ENCODE measurements at places on chromosomes 13 and 19.

DNA sequence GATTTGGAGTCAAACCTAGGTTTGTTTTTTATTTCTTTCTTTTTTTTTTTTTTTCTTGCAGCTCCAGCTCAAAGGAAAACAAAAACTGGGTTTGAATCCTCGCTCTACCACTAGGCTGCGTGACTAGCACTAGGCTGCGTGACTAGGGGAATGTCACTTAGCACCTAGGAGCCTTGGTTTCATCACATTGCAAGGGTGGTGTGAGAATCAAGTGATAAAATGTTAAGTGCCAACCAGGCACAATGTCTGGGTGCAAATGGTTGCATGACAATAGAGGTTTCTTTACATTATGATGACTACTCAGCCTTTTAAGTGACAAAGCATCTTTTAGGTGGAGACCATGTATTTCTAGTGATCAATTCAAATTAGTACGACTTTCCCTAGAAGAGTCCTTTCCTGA, 27.9 kb downstream of the RCBTB2 start:
- peak; percentile 42 for DNase-seq

- no peak for DNase-seq
Measured at GRCh38 chr19:49004133-49004532, 10.4 kb downstream of the RUVBL2 start.

DNA sequence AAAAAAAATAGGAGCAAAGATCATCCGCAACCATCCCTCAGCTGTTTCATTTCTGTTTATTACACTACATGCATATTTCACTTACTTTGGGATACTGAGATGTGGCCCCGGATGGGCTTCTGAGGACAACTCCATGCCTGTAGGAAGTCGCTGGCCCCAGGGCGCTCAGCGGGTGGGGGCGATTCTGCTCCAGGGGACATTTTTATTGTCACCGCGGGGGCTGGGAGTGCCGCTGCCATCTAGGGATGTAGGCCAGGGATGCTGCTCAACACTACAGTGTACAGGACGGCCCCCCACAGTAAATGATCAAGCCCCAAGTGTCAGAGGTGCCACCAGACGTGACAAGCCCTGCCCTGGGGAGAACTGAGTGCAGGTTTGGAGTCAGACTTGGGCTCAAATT, 6.4 kb upstream of the BST2 start:
- no peak for DNase-seq

- no peak for DNase-seq
Measured at GRCh38 chr19:16920816-16921529, 32.2 kb downstream of the F2RL3 start.

GRCh38 chr19:53580871-53581835, 43.2 kb downstream of the ZNF331 start:
- no peak for DNase-seq

GRCh38 chr13:93926425-93926824, 553.1 kb downstream of the DCT start:
- DNase-seq = no peak

DNA sequence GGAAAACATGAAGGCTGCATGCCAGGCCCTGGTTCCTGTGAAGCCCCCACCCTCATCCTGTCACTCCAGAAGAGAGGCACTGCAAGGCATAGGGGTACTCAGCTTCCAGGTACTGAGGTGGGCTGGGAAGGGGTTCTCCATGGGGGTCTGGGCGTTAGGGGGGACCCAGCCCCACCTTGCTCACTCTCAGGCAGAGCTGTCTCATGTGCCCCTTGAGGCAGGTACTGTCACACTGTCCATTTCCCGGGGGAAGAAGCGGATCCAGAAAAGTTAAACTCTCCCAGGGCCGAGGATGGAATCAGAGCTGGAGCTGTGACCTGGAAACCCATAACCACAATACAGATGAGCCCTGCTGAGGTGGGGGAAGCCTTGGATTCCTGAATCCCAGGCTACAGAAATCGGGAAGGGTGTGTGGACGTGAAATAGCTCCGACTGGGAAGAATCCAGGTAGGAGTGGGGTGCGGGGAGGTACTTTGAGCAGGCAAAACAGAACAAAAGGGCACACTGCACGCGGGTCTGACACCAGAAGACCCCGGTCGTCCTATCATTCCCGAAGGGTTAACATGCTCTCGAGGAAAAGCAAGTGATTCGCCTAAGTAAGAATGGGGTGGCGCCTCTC, 540 bp upstream of the USE1 start:
- DNase-seq = no peak

DNA sequence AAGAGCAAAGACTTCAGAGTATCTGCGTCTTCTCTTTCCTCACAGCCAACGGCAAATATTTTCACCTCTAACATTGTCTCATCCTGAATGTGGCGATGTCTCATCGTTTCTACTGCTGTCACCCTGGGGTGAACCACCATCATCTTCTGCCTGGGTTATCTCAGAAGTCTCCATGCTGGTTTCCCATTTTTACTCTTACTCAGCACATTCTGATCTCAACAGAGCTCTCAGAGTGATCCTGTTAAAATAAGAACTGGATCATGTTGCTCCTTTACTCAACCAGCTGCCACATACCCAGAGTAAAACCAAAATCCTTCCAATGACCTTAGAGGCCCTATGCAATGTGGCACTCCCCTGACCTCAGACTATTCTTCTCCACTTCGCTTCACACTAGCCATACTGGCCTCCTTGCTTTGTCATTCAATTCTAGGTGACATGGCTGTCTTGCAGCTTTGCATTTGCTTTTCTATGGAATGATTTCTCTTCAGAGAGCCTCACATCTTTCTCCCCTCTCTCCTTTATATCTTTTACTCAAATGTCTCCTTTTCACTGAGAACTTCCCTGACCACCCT, 7.8 kb upstream of the OLFM4 start:
- no peak for DNase-seq

DNA sequence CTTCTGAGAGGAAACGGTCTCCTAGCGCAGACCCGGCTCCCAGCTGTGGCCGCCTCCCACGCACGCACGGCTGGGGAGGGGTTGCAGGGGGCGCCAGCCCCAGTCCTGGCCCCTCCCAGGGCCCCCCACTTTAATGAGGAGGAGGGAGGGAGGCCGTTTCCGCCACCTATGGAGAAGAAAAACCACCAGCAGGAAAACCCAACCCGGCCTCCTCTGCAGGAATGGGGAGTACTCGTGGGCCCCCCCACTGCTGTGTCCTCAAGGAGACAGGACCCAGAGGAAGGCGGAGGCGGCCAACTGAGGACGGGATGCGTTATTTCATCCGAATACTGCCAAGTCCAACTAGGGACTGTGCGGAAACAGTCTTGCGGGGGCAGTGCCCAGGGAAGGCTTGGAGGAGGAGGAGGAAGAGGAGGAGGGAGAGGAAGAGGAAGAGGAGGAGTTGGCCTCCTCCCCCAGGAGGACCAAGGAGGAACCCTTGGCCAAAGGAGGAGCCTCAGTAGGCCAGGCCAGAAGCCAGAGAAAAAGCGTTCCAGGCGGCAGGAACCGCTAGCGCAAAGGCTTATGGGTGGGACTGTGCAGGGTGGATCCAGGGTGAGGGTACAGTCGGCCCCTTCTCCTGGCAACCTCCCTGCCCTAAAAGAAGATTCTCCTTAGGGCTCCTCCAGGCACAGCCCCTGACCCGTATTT, 3.9 kb upstream of the SSBP4 start:
- peak; percentile 25 for DNase-seq

DNA sequence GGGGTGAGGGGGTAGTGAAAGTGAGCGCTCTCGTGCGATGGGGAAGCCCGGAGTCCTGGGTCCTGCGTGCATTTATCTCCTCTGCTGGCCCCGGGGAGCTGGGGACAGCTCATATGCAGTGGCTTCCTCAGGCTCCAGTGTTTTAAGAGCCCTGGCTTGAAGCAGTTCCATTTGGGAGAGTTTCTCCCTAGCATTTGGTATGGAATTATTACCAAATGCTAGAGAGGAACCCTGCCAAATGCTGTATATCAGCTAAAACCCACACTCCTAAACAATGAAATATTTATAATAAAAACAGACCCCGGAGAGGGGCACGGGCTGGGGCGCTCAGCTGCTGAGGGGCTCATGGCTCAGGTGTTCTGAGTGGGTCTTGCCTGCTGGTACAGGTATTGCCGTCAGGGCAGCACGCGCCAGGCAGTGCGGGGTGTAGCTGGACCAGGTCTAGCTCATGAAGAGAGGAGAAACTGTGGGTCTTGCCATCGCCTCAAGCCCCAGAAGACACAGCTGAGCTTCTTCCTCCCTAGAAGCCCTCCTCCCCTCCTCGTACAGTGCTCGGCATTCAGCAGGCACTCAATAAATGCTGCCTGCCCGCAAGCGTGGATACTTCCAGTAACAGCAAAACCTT, 163.6 kb upstream of the ZNF536 start:
- DNase-seq = no peak

DNA sequence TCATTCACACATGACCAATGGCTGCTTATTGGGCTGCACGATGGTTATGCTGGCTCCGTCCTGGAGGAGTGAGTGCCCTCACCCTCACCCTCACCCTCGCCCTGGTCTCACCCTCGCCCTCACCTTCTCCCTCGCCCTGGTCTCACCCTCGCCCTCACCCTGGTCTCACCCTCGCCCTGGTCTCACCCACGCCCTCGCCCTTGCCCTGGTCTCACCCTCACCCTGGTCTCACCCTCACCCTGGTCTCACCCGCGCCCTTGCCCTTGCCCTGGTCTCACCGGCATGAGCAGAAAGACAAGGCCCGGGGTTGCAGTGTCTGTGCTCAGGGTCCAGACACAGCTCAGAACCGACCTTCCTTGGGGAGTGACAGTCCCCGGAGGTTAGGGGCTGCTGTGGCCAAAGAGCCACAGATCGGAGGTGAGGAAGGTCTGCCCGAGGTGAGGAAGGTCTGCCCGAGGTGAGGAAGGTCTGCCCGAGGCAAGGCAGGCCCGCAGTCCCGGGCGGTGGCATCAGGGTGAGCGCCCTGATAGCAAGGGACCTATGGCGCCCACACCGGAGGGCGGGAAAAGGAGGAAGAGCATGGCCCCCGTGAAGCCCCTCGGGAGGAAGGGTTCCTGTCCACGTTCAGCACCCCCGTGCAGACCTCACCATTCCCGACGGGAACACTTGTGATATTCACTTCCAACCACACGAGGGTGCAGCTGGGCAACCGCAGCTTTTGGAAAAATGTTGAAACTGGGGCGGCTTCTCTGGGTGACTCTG, 65.6 kb downstream of the MCF2L start:
- DNase-seq = no peak

- DNase-seq = no peak
Measured at GRCh38 chr13:33875618-33876401, 57.9 kb downstream of the RFC3 start.

- DNase-seq = no peak
Measured at GRCh38 chr19:43329989-43330388, 23.5 kb upstream of the CD177 start.

- DNase-seq = no peak
Measured at GRCh38 chr19:57110592-57111328, 9.0 kb upstream of the USP29 start.

DNA sequence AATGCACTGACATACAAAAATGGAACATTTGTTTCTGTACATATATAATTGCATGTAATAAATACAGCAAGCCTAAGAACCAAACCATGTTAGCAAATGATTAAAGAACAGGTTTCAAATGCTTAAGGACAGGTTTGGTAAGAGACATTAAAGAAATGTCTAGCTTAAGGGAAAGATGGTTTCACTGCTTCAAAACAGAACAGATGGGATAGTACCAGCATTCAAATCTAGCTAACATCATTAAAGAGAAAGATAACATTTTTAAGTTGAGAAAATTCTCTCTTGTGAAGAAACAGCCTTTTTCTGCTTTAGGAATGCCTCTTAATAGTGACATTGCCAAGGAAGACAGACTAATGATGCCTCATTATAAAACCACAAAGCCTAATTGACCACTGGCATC, 52.5 kb upstream of the DOCK9 start:
- DNase-seq = no peak

DNA sequence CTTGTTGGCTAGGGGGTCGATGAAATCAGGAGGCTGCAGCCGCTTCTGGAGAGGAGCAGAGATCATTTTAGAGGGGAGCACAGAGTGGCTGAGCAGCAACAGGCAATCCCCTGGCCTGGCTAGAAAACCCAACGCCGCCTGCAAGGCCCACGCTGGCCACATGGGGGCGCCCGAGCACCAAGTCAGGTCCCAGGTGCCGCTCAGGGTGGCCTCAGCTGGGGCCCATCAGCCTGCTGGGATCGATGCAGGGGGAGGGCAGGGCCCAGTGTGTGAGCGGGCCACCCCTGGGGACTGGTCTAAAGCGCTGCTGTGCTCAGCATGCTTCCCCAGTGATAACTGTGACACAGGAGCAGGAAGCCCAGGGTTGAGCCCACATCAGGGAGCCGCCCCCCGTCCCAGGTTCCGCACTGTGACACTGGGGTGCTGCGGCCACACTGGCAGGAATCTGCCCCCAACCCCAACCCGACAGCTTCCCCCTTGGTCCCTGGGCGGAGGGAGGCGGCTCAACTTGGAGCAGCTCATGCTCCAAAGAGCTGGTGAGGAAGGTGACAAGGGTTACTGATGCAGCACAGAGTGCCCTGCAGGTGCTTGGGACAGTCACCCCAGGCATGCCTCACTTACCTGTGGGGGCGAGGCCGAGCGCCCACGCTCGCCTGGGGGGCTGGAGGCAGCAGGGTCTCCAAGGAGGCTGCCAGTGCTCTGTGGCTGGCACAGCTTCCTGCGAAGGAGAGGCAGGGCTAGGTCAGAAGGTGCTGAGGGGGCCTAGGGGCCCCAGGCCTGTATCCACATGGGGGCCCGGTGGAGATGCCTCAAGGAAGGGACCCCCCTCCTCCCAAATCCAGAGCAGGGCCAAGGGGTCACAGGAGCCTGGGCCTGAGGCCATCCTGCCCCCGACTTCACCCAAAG, 13.3 kb upstream of the ISYNA1 start:
- DNase-seq = peak; percentile 94

DNA sequence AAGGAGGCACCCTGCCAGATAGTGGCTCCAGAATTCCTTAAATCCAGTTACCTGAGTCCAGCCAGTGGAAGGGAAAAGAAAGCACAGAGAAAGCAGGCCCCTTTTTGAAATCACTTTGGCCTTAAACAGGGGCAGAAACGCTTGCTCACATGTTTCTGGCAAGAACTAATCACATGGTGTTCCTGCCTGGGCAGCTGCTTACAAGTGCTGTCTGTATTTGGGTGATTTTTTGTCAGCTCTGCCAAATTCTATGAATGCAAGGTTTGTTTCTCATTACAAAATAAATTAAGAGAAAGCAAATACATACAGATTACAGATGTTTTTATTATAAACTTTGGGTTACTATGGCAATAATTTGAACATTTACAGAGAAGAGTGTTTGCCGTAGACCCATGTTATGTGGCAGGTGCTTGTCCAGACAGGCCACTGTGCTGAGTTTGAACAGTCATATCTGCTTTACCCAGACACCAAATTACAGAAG, 1237.8 kb downstream of the SLITRK5 start:
- DNase-seq = no peak

GRCh38 chr19:46721269-46722003, 4.5 kb upstream of the PRKD2 start:
- DNase-seq = no peak
